DMS53 (cell line): ENCODE measurements at places on chromosomes 12 and 14.

DNA sequence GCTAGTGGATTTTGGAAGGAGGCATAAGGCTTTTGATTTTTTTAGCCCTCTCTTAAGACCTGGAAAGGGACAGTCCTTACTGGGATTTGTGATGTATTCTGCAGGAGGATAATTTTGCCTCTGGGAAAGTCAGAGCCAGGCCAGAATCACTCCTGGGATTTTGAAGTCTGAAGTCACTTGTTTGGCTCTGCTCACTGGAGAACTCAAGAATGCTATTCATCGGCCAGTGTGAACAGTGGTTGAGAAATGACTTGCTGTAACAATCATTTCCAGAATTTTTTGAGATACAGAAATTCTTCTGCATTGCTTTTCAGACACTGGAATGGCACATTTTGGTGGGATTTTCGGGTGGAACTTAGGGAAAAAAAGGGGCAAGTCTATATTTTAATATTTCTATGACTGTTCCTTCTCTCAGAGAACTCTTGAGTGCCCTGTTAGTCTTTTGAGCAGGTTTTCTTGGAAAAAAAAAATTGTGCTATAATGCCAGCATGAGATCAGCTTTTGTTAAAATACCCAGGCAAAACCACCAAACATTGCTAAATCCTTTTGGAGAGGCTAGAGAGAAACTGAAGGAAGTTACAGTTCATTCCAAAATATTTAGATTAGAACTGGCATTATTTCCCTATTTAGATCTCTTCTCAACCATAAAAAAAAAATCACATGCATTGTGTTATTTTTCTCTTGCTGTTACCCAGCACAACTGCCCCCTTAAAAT is 26.1 kb upstream of the BHLHE41 start:
- no peak for DNase-seq

DNA sequence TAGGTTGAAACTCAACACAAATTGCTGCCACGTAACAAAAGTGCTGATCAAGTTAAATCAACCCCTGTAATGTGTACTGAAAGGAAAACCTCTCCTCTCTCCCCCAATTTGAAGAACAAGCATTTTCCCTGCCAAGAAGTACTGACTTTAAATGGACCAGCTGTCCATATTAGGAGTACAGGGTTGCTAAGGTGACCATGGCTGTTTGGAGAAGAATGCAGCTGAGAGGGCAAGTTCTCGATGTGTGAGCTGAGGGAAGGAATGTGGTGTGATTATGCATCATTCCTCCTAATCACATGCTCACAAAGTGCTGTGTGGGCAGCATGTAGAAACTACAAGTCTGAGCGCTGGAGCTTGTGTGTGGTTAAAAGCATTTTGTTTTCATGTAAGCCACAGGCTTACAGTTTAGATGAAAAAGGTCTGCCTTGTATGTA is 50.9 kb upstream of the CCT2 start:
- peak; percentile 55 for DNase-seq

GRCh38 chr14:69483765-69484443 is 624 bp upstream of the PLEKHD1 start:
- DNase-seq, result peak; percentile 78

DNA sequence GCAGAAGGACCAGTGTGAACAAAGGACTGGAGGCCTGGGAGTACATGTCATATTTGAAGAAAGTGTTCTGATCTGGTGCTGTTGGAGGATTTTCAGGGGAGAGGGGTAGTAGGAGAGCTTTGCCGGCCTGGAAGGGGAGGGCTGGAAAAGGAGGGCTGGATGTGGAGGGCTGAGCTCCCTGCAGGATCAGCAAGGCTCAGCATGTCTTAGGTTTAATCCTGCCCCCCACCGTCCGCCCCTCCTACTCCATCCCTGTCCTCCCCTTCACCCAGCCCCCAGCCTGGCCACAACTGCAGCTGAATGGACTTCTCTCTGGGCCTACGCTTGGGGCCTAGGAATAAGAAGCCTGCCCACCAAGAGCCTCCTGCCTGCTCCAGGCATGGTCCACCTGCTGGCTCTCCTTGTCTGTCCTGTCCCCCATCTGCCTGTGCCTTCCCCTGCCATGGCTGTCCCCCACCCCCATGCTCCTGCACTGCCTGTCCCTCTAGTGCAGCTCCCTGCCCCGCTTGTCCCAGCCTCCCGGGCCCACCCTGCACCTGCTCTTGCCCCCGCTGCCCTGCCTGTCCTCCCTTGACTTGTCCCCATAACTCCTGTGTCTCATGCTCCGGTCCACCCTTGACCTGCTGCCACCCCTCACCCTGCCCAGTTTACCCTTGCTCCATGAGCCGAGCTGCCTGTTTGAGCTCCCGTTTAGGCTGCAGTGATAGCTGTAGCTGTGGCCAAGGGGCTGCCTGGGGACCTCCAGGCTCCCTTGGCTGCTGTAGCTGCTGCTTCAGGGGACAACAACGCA is 9.8 kb upstream of the RARG start:
- no peak for DNase-seq

- DNase-seq, result no peak
Observed at GRCh38 chr12:22122359-22122758, 76.3 kb downstream of the CMAS start.

GRCh38 chr12:44930972-44931600 is 55.0 kb upstream of the NELL2 start:
- peak; percentile 96 for DNase-seq

DNA sequence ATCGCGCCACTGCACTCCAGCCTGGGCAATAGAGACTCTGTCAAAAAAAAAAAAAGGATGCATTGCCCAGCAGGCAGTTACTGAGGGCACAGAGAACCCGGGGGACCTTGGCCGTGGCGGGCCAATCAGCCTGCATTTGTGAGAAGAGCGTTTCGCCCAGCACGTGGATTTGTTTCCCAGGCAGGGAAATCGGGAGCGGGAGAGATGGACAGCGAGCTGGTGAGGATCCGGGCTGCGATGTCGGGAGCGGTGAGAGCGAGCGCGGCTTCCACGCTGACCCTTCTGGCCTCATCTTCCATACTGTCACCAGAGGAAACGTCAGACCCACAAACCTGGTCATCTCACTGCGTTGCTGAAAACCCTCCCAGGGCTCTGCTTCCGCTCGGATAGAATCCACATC is 123.5 kb downstream of the RIMBP2 start:
- DNase-seq, result no peak

- peak; percentile 90 for DNase-seq
Observed at GRCh38 chr14:105090493-105091053, 25.3 kb upstream of the GPR132 start.
